Renal cortical epithelial cell (primary cell): ENCODE measurements at places on chromosomes 12 and 14.
A peak's percentile ranks its signal among the peaks of the same experiment; 100 is the strongest.

DNA sequence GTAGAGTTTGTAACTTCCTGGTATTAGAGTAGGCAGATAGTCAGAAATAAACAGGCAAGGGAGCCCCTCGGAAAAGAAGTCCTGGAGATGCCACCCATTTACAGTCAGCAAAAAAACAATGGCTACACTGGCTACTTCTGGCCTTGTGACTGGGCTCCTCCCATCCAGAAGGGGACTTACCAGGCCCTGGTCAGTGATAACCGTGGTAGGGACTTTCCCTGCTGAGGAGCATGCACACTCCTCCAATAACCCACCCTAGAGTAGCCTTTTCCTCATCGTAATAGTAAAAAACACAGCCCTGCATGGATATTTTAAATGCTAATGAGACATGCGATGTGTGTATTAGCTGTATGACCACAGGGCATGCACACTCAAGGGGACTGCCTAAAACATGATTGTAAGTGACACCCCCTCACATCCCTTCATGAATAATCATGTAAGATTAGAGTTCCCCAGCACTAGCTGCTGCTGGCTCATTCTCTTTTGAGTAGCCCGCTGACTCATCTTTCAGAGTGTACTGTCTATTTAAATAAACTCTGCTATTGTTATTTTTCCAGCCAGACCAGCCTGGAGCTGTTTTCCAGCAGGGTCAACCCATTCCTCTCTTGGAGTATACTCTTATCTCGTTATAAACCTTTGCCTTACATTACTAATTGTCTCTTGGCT lies 413.8 kb upstream of the TMTC1 start:
- DNase-seq, result no peak

DNA sequence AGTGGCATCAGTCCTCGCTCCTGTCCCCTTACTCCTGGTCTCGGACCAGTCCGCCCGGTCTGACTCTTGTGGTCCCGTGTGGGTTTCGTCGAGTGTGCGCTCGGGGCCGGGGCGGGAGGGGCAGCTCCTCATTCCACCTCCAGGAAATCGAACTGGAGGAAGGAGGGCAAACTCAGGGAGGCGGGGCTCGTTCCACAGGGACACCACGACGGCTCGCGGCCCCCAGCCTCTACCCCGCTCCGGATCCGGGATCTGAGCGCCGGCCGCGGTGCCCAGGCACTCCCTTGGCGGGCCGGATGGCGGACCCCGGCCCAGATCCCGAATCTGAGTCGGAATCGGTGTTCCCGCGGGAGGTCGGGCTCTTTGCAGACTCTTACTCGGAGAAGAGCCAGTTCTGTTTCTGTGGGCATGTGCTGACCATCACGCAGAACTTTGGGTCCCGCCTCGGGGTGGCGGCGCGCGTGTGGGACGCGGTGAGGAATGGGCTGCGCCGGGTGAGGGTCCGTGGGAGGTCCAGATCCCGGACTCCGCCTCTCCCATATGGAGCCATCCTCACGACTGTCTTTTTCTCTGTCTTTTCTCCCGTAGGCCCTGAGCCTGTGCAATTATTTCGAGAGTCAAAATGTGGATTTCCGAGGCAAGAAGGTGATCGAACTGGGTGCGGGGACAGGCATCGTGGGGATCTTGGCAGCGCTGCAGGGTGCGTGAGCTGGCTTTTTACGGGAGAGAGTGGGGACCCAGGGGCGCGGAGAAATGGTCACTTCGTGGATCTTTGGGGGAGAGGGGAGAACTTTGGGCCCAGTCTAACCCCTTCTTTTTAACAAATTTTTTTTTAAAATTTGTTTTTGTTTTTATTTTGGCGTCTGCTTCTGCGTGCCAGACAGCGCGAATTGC lies at the start of gene EEF1AKMT3:
Gene EEF1AKMT3 (plus strand): TSS at position 186 of the 894 bp plus-strand sequence. CDS start 111 bp downstream, at position 297.
- DNase-seq, result no peak

DNA sequence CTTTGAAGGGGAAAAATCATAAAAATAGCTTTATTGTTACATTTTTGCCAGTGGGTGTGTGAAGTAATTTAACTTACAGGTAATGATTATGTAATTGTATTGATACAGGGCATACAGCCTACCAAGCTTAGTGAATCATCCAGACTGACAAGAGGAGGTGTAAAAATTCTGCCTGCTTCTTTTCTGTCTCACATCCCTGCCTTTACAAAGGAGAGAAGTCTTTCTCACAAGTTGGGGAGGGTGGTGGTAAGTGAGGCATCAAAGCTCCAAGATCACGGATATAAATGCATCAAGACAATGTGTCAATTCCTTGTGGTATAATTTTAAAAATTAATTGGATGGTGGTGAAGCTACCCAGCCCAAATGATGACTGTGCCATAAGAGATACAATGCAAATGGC lies 39.0 kb upstream of the G2E3 start:
- no peak for DNase-seq

DNA sequence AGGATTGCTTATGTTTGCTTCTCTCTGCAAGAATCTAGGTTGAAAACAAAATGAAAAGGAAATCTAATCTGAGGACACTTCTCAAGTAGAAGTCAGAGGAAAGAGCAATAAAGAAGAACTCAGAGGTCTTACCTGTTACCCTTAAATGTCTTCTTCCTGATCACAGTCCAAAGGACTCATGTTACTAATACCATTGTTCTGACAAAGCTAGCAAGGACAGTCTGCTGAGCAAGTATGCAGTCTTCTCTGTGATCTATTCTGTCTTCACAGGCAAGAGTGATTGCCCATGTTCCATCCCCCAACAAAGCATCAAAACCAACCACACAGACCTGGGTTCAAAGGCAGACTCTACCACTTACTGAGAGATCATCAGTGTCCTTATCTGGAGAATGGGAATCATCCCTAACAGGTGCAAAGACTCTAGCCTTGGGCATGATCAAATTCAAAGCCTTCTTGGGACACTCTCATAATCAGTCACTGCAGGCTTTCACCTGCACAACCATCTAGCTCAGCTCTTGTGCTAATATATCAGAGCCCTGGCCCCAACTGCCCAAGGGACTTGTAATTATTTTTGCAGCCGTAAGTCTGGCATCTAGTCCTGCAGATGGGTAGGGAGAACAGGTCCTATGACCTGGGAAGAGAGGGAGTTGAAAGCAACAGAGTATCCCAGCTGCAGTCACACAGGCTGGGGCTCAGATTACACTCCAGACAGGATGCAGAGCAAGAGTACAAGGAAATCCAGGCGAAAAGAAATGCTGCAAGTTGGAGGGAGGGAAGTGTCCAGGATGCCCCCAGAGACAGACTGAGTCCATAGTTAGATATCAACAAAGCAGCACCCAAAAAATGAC lies 97.9 kb upstream of the NUDT4 start:
- DNase-seq, result no peak

DNA sequence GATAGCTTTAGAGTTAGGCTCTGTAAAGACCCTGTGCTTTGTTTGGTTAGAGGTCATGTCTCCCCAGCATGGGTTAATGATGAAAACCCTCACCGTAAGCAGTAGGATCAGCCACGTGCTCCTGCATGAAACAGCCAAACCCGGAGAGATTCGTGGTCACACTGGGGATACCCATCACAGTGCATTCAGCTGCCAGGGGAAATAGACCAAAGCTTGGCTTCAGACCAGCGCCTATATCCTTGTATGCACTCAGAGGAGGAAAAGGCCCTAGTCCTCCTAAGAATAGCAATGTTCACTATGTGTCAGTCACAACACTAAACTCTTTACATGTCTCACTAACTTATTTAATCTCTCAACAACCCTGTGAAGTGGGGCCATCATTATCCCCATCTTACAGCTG lies 16.3 kb downstream of the SPX start:
- DNase-seq, result no peak

- no peak for DNase-seq
Measured at GRCh38 chr14:71465316-71465715, 466.9 kb upstream of the RGS6 start.

GRCh38 chr12:45327823-45328383 lies 112.0 kb downstream of the ANO6 start:
- peak; percentile 47 for DNase-seq

DNA sequence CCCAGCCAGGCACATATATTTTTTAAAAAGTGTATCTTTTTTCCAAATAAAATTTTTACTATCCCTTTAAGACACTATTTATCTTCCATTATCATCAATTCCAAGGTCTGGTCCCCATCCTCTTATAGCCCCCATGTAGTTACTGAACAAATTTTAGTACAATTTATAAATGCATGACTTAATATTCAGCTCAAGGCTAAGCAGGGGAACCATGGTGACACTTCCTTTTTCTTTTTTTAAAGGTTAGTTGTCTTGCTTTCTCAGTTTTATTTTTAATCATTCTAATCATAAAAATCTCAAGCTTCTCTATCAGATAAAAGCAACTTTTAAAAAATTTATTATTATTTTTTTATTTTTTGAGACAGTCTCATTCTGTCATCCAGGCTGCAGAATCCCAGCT lies 92.3 kb downstream of the TRAFD1 start:
- DNase-seq, result no peak

- DNase-seq, result no peak
Measured at GRCh38 chr14:23366426-23366921, 1.5 kb upstream of the EFS start.

GRCh38 chr12:11786638-11787365 lies 137.3 kb downstream of the ETV6 start:
- DNase-seq, result no peak

DNA sequence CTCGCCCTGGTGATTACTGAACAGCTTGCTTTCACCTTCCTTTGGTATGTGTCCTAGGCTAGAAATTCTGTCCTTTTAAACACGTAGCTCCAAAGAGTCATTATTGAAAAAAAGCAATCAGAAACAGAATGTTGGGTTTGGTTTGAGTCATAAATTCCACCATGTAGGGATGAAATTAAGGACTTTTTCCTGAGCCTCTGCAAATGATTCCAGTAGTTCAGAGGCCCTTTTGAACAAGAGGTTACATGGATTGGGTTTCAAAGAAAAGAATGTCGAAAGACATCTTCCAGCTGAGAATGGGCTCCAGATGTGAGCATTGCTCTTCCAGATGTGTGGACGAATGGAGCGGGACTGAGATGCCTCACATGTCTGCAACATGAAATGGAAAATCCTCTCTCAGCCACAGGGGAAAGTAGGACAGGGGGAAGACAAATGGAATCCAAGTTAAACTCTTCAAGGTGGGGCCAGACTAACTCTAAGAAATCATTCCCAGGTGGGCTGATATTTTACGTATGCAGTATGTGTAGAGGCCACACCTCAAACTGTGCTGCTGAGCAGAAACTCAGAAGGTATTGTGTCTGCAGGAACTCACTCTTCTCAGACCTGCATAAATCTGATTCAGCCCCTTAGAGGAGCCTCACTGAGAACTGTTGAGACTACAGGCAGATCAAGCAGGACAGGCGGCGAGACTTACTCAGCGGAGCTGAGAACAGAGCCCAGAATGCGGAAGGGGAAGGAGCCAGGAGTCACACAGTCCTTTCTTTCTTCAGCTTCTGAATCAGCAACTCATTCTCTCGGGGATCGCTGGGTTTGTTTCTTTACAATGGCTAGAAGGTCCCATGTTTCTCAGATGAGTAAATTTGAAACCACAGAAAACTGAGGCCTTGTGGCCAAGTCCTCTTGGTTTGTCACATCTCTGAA lies 23.3 kb upstream of the EMP1 start:
- peak; percentile 92 for DNase-seq

GRCh38 chr12:109606320-109607028 lies 32.9 kb downstream of the MVK start:
- no peak for DNase-seq

DNA sequence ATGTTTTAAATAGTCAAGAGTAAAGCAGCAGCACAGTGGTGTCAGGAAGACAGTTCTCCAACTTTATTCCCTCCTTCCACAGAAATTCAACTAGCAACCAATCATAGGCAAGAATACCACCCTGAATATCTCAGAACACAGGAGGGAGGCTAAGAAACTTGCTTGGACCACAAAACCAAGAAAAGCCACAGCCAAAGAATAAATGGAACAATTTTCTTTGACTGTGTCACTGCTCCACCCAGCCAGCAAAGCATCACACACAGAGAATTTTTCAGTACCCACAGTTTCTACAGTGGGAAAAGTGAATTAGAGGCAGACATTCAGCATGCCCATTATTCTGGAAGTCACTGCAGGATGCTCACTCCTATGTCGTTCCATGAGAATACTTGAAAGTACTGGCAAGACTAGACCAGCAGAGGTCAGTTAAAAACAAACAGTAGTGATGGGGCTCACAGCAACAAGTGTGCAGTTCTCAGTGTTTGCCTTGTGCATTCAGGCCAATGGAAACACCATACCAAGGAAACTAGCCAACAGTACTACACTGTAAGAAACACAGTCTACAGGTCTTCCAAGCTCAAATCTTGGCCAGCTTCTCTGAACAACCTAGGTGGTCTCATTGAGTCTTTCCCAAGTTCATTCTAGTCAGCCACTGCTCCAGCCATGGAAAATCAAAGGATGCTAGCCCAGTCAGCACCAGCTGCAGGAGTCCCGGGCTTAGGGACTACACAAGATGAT lies 56.8 kb upstream of the FOXG1 start:
- DNase-seq, result no peak

DNA sequence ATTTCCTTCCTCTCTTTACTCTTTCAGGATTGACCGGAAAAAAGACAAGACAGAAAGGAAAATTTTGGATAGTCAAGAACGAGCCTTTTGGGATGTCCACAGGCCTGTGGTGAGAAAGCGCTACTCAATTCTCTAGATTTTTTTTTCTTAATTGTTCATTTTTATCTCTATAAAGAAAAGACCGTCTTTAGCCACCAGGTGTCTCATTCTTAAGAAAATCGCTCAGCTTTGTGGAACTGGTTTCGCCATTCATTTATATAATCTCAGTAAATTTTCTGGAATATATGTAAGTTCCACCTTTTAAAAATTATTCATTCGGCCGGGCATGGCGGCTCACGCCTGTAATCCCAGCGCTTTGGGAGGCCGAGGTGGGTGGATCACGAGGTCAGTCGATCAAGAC lies 421.1 kb downstream of the DPF3 start:
- no peak for DNase-seq

GRCh38 chr12:132380641-132381040 lies 51.3 kb upstream of the GALNT9 start:
- no peak for DNase-seq

- no peak for DNase-seq
Measured at GRCh38 chr14:99968941-99969340, 96.3 kb upstream of the EVL start.

DNA sequence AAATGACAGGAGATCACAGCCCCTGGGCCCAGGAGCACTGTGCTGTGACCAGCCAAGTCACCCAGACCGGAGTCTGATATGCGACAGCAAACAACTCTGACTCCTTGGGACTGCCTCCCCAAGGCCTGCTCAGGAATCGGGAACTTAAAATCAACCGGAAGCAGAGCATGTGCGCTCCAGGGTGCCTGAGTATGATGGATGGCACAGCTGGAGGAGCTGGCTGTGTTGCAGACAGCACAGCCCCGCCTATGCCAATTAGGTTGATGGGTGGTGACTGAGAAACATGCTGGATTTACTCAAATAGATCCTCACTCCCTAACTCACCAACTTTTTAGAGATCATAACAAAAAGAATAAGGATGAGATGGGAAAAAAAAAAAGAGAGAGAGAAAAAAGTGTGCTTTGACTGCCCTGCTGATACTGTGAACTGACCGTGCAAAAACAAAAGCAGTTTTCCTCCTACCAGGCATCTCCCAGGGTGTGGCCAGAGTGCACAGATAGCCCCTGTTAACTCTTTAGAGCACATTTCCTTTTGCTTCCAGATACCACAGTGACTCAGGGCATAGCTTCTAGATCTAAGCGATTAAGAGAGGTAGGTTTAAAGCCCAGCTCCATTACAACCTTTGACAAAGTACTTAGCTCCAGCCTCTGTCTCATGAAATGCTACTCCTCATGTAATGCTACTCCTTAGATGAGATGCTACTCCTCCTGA lies 27.4 kb upstream of the STON2 start:
- DNase-seq, result no peak
